ENCODE measurements at places on chromosomes 12 and 14. TPM values are rescaled to one million over a fixed set of nuclear protein-coding genes. Genes with fewer than 3 reads are reported as not detected.

DNA sequence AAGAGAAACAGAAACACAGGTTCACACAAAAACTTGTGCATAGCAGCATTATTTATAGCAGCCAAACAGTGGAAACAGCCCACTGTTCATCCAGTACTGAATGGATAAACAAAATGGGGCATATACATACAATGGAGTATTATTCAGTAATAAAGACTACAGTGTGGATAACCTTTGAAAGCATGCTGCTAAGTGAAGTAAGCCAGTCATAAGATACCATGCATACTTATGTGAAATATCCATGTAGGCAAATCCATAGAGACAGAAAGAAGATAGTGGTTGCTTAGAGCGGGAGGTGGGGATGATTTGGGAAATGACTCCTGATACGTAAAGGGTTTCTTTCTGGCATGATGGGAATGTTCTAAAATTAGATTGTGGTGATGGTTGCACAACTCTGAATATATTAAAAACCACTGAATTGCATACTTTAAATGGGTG, 99.4 kb downstream of the CRADD start:
- peak; percentile 93 for DNase-seq
- H3K4me1 ChIP-seq: peaks cover 18% of the 10 kb centered on the region
- peak overlapping the region; percentile 74 for H3K27ac ChIP-seq
- H3K4me3 ChIP-seq: no peak overlapping the region

DNA sequence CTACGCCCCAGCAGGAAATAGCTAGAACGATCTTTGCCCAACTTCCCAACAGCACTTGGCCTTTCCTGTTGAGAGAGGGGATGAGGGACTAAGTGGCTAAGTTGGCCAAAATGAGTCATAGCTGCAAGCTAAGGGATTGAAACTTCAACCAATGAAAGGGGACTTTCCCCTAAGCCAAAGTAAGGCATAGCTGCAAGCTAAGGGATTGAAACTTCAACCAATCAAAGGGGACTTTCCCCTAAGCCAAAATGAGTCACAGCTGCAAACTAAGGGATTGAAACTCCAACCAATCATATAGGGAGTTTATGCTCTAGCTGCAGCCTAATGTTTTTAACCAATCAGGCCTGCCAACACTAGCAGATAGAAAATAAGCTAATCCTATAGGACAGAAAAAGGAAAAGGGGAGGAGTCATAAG, 100.5 kb upstream of the SSTR1 start:
- H3K36me3 ChIP-seq: no peaks in the 10 kb centered on the region
- H3K27ac ChIP-seq: no peak overlapping the region
- H3K4me3 ChIP-seq: no peak overlapping the region
- peak; percentile 20 for DNase-seq

GRCh38 chr12:114263056-114263805, 142.7 kb downstream of the TBX5 start:
- no peak overlapping the region for H3K27ac ChIP-seq
- H3K4me1 ChIP-seq: no peaks in the 10 kb centered on the region
- no peaks in the 10 kb centered on the region for H3K27me3 ChIP-seq
- DNase-seq: no peak
- no peaks in the 10 kb centered on the region for H3K36me3 ChIP-seq
- H3K4me3 ChIP-seq: no peak overlapping the region

DNA sequence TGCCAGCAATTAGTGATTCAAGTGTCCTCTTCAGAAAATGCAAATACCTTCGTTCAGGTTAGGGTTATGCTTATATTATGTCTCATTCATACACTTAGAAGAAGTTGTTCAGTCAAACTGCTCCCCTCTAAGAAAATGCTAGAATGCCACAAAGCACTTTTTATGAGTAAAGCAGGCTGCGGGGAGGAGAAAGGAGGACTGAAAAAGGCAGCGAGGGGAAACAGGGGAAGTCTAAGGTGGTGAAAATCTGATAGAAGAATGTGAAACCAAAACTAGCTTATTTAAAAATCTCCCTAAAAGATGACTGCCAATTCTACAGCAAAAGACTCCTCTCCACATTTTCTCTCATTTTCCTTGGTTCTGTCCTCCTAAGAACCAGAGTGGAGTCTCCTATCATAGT, 70.1 kb downstream of the PRKD1 start:
- no peaks in the 10 kb centered on the region for H3K4me1 ChIP-seq
- no peaks in the 10 kb centered on the region for H3K27me3 ChIP-seq
- no peak overlapping the region for H3K4me3 ChIP-seq
- no peak for DNase-seq
- H3K27ac ChIP-seq: no peak overlapping the region

DNA sequence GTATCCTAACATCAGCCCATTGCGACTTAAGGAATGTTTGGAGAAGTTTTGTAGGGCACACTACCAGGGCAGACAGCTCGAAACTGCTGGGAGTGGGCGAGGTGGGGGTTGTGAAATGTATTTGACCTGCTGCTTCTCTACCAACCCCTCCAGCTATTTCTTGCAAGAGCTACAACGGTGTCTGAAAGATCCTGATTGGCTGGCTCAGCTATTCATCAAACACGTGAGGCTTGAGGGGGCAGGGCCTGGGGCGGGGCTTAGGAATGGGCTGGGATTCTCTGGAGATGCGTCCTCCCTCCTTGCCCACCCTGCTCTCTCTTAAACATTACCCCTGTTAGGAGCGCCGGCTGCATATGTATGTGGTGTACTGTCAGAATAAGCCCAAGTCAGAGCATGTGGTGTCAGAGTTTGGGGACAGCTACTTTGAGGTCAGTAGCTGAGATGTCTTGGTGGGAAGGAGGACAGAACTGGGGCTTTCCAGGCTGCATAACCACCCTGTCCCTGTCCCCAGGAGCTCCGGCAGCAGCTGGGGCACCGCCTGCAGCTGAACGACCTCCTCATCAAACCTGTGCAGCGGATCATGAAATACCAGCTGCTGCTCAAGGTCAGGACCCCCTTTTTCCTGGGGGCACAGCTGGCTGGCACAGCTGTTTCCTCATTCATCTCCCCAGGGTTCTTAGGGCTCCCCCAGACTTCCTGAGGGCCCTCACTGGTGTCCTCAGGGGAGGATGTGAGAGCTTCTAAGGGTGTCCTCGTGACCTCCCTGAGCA, 3.1 kb downstream of the ARHGEF25 start:
- DNase-seq: peak; percentile 15
- H3K27me3 ChIP-seq: no peaks in the 10 kb centered on the region
- H3K4me3 ChIP-seq: no peak overlapping the region

RTN1 gene
- total RNA-seq: 0.18 TPM

CFAP251 gene
- 9.4 TPM for total RNA-seq
